ENCODE measurements at places on chromosomes 2 and 18. TPM values are rescaled to one million over a fixed set of nuclear protein-coding genes. Genes with fewer than 3 reads are reported as not detected.

The ANKRD30B gene
- not detected for total RNA-seq

The GALR1 gene
- 0.05 TPM for total RNA-seq

The MYOM1 gene
- 3.6 TPM for total RNA-seq

DNA sequence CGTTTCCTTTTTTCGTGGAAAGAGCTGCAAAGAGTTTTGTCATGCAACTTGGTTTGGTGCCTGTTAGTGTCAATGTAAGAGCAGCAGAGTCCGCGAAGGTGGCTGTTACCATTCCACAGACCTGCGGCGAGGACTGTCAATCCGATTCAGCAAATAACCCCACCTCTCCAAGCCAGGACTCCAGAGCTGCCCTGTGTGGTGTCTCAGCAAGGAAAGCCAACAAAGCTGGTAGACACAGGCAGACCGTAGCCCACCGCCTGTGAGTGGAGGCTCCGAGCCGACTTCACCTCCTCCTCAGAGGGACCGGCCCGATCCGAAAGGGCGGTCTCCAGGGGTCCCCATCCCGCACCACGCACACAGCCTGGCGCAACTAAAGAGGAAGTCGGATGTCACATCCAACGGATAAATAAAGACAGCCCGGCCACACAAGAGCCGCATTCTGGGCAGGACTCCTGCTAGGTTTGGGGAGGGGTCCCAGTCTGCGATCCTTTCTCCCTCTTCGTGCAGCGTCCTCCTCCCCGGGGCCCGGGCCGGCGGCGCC lies 819 bp downstream of the ANKRD44 start:
- peak overlapping the region; percentile 52 for H3K4me3 ChIP-seq
- no peaks in the 10 kb centered on the region for H3K27me3 ChIP-seq
- H3K4me1 ChIP-seq, result peaks cover 4% of the 10 kb centered on the region
- no peaks in the 10 kb centered on the region for H3K36me3 ChIP-seq
- peak; percentile 31 for DNase-seq
- H3K27ac ChIP-seq, result peak overlapping the region; percentile 64

DNA sequence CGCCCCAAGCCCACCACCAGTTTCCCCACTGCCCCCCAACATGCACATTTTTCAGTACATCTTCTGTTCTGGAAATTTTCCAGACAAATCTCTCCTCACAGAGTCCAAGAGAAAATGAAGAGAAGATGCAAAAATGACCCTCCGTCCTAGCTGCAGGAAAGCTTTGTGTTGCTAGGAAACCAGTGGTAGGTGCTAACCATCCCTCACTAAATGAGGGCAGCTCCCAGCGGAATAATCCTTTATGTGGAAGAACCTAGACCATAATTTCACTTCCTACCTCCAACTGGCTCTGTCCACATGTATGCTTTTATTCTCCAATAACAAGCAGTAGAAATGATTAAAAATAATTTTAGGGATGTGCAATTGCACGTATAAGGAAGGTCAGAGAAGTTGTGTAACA lies 311.9 kb upstream of the EPHA4 start:
- H3K27ac ChIP-seq, result no peak overlapping the region
- no peaks in the 10 kb centered on the region for H3K27me3 ChIP-seq
- no peaks in the 10 kb centered on the region for H3K4me1 ChIP-seq
- H3K4me3 ChIP-seq, result no peak overlapping the region
- no peaks in the 10 kb centered on the region for H3K36me3 ChIP-seq
- DNase-seq, result no peak

DNA sequence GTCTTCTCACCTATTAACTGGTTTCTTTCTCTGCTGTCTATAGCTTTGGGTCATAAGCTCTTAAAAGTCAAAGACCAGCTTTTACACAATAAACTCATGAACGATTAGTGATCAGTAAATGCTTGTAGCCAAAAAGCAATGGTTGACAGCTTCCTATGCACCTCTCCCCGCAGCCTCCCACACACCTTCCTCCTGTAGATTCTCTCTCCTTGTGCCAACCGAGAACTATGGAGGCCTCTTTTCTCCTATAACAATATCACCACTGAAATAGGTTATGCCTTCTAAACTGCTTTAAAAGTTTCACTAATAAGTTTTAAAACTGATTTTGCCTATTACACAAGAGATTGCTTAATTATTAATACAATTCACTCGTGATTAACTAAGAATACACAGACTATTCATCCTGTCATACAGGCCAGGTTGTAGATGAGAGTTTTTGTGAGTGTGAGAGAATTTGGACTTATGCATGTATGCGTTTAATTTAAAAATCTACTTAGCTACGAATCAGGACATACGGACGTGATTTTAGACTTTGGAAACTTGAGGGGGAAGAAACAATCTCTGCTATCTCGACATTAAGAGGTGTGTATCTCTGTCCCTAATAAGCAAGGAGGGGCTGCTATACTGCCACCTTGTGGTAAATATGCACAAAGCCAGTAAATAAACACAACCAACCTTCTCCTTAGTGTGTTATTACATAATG lies 229.1 kb upstream of the RBBP8 start:
- no peak overlapping the region for H3K4me3 ChIP-seq
- DNase-seq, result no peak
- no peaks in the 10 kb centered on the region for H3K4me1 ChIP-seq
- no peaks in the 10 kb centered on the region for H3K27me3 ChIP-seq
- no peaks in the 10 kb centered on the region for H3K36me3 ChIP-seq
- no peak overlapping the region for H3K27ac ChIP-seq

GRCh38 chr2:175552902-175553301 lies 371.4 kb upstream of the ATP5MC3 start:
- H3K27me3 ChIP-seq, result no peaks in the 10 kb centered on the region
- no peak overlapping the region for H3K27ac ChIP-seq
- H3K4me3 ChIP-seq, result no peak overlapping the region
- no peaks in the 10 kb centered on the region for H3K4me1 ChIP-seq
- no peak for DNase-seq

DNA sequence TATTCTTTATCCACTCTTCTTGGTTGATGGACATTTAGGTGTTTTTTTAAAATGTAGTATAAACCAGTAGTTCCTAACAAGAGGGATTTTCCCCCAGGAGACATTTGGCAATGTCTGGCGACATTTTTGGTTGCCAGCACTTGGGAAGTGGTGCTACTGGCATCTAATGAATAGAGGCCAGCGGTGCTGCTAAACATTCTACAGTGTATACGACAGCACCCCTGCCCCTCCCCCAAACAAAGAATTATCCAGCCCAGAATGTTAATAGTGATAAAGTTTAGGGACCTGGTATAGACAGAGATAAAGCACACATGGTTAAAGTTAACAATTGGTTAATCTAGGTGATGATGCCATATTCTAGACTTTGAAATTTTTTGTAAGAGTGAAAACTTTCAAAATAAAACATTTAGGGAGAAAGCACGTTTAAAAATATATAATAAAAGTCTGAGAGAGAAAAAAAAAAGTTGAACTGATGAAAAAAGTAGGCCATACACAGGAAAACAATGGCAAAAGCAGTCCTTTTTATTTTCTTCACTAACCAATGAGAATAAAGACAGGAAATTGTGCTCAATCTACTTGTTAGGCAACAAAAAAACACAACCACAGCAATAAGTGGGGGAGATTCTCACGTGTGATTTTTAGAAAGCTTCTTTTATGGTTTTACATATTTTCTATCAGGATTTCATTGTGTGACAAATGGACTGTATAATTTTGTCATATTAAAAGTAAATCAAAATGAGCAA lies 14.8 kb downstream of the FBXO48 start:
- no peaks in the 10 kb centered on the region for H3K27me3 ChIP-seq
- no peak overlapping the region for H3K4me3 ChIP-seq
- no peaks in the 10 kb centered on the region for H3K4me1 ChIP-seq
- H3K27ac ChIP-seq, result no peak overlapping the region
- no peak for DNase-seq
- no peaks in the 10 kb centered on the region for H3K36me3 ChIP-seq

- no peak overlapping the region for H3K4me3 ChIP-seq
- no peak overlapping the region for H3K27ac ChIP-seq
- no peaks in the 10 kb centered on the region for H3K4me1 ChIP-seq
- no peaks in the 10 kb centered on the region for H3K36me3 ChIP-seq
Measured at GRCh38 chr2:50385349-50385748, 646.6 kb downstream of the NRXN1 start.
